ENCODE measurements at places on chromosomes 7 and 10. TPM values are rescaled to one million over a fixed set of nuclear protein-coding genes. Genes with fewer than 3 reads are reported as not detected.

Gene HMX2
- not detected for total RNA-seq

Gene CAPZA2
- 83.2 TPM for total RNA-seq

Gene PAPOLB
- under 0.01 TPM for total RNA-seq

Gene CXCL12
- total RNA-seq: 1.6 TPM

Gene CYP2C19
- total RNA-seq: not detected

Gene CCL24
- total RNA-seq: not detected

Gene MYL10
- not detected for total RNA-seq

Gene C10orf62
- not detected for total RNA-seq

Gene FAM131B
- 1.1 TPM for total RNA-seq
